ENCODE measurements at places on chromosomes 12 and 14. TPM values are rescaled to one million over a fixed set of nuclear protein-coding genes. Genes with fewer than 3 reads are reported as not detected.

The KRT81 gene
- not detected for polyA plus RNA-seq

The BMP4 gene
- polyA plus RNA-seq: 49.3 TPM

DNA sequence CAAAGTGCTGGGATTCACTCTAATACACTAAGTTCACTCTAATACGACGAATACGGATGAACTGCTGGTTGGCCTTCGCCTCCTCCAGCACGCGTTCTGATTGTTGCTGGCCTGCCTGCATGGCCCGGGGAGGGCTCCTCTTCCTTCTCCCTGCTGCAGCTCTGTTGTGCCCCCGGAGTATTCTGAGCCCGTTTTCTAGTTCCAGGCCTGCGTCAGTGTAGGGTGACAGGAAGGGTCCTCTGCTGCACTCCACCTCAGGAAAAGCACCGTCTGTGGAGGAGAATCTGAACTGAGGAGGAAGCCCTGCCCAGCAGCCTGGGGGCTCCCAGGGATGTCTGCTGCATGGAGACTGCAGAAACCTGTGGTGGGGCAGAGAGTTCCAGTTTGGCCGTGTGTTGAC is 44.4 kb downstream of the DDX51 start:
- no peak for DNase-seq

GRCh38 chr14:36658123-36659009 is 3.3 kb upstream of the PAX9 start:
- no peak for DNase-seq

DNA sequence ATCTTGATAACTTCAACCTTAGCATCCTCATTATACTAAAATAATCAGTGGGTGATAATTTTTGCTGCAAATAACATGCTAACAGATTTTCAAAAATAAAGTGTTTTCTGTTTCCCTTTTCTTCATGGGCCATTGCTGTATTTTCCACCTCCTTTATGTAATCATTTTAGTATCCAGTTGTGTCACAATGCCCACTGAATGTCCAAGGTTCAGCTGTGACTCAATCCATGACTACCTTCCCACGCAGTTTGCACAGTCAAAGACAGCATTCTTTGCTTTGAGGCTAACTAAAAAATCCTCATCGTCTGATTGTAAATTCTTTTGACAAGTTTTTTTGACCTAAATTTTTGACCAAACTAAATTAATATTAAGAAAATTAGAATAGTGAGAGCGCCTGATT is 474.1 kb downstream of the FLRT2 start:
- no peak for DNase-seq

- no peak for DNase-seq
These were observed 4.1 kb upstream of the TBX5 start for GRCh38 chr12:114409852-114410600.
